ENCODE measurements at places on chromosomes 2 and 18.

- DNase-seq = no peak
Observed at GRCh38 chr2:12652723-12653122, 64.0 kb upstream of the TRIB2 start.

GRCh38 chr18:11883153-11883552, 25.0 kb downstream of the MPPE1 start:
- no peak for DNase-seq

GRCh38 chr18:3380384-3380961, 69.5 kb upstream of the TGIF1 start:
- no peak for DNase-seq

DNA sequence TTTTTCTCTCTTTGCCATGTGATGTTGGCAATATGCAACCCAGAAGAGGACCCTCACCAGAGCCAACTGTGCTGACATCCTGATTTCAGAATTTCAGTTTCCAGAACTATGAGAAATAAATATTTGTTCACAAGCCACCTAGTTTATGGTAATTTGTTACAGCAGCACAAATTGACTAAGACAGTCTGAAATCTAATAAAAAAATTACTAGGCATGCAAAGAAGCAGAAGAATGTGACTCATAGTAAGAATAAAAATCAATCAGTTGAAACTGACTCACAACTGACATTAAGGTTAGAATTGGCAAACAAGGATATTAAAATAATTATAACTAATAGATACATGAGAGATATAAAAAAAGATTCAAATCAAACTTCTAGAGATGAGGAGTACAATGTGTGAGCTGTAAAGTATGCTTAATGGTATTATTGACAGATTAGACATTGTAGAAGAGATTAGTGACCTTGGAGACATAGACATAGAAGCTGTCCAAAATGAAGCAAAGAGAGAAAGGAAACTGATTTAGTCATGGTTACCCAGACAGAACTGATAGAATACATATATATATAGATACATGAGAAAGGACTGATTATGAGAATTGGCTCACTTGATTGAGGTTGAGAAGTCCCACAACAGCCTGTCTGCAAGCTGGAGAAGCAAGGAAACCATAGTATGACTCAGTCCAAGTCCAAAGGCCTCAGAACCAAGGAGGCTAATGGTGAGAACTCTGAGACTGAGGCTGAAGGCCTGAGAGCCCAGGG, 27.8 kb upstream of the TTC39C start:
- no peak for DNase-seq

- DNase-seq = no peak
Observed at GRCh38 chr18:59516356-59517155, 157.5 kb upstream of the LMAN1 start.

DNA sequence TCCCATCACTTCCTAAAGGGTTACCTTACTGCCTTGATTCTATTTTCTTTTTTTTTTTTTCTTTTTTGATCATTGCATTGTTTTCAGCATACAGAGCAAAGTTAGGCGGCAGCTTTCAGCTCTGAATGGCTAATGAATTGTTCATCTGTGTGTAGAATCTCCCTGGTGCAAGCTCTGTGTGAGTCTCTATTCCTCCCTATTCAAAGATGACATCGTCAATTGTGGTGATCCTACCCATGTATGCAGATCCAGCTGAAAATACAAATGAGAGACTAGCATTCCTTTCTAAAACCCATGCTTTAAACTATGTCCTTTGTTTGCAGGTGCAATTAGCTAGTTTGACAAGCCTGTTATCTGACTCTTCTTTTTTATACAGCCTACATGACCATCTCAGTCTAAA, 539.0 kb downstream of the ARHGAP15 start:
- no peak for DNase-seq

DNA sequence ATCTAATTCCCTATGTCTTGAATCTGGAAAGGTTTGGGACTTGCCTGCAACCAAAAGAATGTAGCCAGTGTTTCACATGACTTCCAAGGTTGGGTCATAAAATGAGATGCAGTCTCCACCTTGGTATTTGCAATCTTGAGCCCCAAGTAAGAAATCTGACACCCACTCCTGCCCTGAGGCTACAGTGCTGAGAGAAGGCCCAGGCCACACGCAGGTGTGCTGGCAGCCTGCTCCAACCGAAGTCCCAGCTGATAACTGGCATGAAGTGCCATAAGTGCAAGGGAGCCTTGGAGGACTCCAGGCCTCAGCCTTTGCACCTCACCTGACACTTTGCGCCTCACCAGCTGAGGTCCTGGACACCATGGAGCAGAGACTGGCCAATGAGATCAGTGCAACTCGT, 182.7 kb downstream of the ANAPC1 start:
- DNase-seq = no peak

DNA sequence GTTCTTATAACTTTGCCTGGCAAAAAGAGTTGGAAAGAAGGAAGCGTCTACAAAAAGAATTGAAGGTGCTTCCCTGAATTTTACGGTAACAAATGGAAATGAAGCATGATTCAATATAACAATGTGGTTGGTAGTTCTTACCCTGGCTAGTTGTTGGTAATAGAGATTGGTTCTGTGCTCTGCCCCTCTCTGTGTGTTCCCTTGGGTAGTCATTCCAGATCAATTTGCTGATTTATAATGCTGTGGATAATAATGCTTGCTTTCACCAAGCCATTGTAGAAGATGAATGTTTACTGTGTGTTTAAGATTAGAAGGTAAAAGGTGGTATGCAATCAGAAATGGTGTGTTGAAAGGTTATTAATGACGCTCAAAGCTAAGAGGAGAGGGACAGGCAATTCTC, 577.8 kb upstream of the NXPH2 start:
- no peak for DNase-seq

DNA sequence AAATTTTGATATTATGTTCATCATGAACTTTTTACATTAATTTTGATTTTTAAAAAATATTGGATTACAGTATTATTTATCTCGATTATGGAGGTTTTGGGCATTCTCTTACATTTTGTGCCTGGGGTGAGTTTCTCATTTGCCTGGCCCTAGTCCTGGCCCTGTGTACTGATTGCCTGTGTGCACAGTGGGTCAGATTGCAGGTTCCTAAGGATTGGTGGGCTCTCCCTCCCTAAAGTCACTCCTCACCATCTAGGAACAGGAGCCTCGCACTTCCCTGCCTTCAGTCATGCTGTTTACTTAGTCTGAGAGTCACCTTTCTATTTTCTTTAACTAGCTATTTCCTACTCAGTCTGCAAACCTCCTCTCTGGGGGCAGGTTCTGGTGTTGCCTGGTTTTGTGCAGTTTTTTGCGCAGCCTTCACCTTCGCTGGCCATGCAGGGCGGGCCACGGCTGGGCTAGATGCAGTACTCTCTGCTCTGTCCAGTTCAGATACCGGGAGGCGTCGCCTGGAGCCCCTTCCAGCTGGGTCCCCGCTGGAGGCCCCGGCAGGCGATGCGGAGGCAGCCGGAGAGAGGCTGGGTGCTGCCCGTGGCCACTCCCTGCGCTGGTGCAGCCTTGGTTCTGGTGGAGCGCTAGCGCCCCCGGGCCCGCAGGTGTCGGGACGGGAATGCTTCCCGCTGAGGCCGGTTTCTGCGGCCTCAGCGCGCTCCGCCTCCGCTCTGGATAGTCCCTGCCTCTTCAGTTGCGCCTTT, 23.3 kb upstream of the MC5R start:
- no peak for DNase-seq

- no peak for DNase-seq
Observed at GRCh38 chr2:39717067-39717466, 51.4 kb downstream of the TMEM178A start.

DNA sequence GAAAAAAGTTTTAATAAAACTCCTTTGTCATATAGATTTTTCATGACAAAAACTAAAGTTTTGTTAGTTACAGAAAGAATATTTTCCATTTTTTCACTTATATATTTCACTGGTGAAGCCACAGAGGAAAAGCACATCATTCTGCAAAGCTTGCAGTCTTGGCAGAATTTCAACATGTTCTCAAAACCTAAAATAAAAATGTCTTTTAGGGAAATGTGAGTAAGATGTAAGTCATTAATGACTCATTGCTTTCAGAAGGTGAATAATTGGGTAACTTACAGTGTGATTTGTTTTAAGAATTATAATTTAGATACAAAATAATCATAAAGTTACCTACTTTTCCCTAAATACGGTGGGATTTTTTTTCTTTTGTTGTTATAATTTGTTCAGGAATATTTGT, 43.4 kb upstream of the TNFRSF11A start:
- no peak for DNase-seq

- DNase-seq = no peak
Observed at GRCh38 chr18:79923896-79924585, 27.4 kb downstream of the SLC66A2 start.

- DNase-seq = peak; percentile 59
Observed at GRCh38 chr2:60819155-60819862, 62.1 kb upstream of the REL start.

DNA sequence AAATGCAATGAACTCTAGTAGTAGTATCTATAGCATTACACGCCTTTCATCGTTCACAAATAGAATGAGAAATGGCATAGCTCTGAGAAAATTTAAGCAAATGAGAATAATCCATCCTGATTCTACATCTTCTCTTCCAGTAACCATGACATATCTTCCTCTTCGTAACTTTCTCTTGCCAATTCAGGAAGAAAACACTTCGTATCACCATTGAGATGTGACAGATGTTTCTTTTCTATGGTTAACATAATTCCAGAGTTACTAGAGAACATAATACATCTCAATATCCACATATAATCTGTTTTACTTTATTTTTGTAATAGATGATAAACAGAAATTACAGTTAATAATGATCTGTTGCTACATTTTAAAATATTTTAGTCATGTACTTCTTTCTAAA, 1527.4 kb downstream of the LRP1B start:
- no peak for DNase-seq

DNA sequence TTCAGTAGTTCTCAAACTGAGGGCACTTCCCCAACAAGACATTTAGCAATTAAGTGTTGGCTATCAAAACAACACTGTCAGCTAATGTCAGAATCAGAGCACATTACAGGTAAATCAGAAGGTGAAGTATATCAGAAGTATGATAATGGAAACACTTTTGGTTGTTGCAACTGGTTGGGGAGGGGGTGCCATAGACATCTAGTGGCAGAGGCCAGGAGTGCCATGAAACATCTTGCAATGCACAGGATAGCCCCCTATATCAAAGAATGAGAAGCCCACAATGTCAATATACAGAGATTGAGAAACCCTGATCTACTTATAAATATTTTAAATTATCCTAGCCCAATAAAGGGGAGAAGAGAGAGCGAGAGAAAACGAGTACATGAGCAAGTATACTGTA, 4.9 kb upstream of the XPO1 start:
- no peak for DNase-seq

DNA sequence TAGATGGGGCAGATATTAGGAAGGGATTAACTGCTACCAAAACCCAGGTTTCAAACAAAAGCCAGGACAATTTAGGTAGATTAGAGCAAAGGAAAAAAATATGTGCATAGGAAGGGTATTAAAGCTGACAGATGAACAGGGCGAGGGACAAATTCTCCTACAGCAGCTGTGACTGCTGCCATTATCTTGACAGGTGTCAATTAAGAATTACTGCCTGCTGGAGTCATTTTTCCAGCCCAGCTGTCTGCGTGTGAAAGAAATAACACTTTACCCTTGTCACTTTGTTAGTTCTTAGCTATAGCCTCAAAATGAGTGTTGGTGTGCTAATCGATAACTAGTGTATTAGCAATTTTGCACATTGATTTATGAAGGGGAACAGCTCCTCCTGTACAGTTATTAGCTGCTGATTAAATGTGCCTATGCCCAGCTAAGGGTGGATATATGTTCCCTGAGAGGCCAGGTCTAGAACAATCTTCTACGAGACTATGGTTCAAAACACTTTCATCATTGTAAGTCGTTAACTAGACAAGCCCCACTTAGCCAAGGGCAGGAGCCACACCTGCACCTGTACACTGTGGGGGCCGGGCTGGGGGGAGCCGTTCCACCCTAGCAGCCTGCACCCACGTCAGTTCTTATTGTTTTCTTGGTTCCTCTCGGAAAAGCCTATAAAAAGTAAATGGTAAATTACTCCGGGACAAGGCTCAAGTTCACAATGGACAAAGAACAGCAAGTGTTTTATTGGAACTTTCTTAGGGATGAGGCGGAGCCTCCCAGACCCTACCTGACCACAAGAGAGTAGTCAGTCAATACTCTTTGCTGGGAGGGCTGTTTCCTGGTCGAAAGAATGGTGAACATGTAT, 7.7 kb downstream of the TSHZ1 start:
- DNase-seq = no peak

- no peak for DNase-seq
Observed at GRCh38 chr2:58539973-58540372, 298.8 kb upstream of the FANCL start.

DNA sequence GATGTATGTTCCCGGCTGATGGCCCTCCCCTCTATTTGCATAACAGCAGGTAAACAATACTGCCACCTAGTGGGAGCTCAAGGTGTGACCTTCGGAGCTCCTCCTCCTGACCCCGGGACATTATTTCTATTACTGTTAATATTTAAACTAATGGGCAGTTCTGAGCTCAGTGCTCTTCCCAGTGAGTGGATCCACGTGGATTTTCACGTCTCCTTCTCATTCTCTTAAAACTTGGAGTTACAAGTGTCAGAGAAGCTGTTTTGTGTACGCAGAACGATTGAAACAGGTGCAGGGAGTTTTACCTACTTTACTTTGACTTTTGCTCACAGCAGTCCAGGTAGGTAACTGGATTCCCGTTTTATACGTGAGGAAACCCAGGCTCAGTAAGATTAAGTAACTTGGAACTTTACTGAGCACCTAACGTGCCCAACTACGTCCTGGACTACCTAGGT, 127.3 kb downstream of the PRKCE start:
- DNase-seq = no peak

DNA sequence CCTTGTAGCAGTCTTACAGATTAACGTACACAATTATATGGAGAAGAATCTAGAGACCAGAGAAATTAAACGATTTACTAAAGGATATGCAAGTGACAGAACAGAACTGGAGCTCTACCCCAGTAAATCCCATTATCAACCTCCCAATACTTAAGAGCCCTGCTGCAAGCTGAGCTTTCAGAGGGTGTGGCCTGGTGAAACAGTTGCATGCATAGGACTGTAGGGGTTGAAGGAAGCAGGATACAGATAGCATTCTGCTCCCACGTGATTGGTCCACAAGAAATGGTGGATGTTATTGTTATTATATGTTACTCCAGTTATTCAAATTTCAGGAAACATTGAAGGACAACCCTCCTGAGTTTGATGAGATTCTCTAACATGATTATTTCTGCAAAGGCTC, 210.8 kb upstream of the THUMPD2 start:
- no peak for DNase-seq

DNA sequence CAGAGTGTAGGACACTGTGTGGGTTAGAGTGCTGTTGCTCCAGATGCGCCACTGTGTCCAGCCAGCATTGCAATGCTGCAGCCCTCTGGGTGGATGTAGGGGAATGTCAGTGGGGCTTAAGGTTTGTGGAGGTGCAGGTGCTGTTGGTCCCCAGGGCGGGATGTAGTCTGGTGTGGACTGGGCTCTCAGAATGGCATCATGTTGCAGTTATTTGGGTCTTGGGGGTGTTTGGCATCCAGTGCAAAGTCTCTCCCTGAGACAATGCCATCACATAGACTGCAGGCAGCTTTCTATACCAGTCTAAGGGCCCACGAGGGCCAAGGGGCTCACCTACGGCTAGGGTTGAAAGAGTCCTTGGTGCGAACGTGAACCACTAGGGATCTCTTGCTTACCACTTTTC, 275.3 kb downstream of the SOX11 start:
- no peak for DNase-seq

Measured in activated gamma-delta T cell (primary cell).